Esophagus mucosa (tissue), 1 donor: ENCODE measurements at places on chromosomes 13 and 19. TPM values are rescaled to one million over a fixed set of nuclear protein-coding genes. Genes with fewer than 3 reads are reported as not detected.

DNA sequence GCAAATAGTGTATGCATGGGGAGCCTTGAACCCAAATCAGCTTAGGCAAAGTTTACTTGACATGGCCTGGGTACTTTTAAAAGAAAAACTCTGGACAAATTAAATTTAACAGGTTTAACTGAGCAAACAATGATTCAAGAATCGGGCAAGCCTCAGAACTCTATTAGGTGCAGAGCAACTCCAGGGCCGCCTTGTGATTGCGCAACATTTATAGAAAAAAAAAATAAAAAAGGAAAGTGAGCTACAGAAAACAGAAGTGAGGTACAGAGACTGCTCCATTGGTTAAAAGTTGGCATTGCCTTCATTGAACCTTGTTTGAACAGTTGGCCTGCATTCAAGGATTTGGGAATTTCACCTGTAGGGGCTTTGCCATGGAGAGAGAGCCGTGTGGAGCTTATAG lies 421.0 kb upstream of the TSHZ3 start:
- no peak for ATAC-seq

DNA sequence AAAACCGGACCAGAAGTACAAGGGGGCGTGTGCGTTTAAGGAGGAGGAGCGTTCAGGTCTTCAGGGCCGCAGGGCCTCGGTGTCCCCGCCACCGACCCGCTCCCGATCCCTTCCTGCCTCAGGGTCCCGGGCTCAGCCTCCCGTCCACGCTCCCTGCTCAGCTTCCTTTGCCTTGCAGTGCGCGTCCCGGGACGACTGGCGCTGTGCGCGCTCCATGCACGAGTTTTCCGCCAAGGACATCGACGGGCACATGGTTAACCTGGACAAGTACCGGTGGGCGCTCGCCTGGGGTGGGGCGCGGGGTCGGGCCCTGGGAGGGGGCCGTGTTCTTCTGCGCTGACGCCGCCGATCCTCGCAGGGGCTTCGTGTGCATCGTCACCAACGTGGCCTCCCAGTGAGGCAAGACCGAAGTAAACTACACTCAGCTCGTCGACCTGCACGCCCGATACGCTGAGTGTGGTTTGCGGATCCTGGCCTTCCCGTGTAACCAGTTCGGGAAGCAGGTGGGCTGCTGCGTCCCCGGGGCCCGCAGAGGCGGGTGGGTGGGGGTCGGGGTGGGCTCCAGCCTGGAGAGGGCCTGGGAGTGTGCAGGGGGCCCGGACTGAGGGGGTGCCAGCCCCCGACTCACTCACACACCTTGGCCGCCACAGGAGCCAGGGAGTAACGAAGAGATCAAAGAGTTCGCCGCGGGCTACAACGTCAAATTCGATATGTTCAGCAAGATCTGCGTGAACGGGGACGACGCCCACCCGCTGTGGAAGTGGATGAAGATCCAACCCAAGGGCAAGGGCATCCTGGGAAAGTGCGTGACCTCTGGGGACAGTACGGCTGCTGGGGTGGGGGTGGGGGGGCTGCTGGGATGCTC lies 1.4 kb downstream of the GPX4 start:
- no peak for ATAC-seq

GRCh38 chr13:40445557-40445990 lies 220.9 kb downstream of the FOXO1 start:
- ATAC-seq, result peak; percentile 99

DNA sequence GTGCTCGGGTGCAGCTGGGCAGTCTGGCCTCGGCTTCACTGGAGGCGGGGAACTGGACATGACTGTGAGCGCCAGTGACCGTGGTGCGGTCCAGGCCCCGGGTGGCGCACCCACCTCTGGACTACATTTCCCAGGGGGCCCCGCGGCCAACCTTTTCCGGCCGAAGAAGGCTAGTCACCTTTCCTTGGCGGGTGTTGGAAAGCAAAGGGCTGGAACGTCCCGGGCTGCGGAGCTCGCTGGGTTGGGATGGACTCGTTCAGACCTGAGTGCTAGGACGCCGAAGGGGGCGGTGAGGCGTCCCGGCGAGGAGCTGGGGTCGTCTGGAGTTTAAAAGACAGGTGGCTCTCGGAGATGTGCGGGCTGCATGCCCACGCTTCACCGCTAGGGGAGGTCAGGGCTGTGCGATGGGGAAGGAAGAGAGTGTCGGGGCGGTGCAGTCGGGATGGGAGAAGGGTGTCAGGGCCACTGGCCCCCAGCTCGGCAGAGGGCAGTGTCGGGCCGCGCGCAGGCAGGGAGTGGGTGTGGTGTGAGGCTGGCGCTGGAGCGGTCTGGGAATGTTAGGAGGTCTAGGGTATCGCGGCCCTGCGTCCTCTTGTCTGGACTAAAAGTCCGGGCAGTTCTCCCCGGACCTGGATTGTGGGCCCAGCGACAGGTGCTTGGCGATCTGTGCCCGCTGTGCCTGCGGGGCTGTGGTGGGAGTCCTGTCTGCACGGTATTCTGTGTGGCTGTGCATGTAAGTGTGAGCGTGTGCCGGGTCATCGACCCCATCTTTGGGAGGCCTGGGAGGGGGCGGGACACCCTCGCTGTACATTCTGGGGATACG lies 57.1 kb downstream of the ZNF568 start:
- peak; percentile 100 for ATAC-seq

DNA sequence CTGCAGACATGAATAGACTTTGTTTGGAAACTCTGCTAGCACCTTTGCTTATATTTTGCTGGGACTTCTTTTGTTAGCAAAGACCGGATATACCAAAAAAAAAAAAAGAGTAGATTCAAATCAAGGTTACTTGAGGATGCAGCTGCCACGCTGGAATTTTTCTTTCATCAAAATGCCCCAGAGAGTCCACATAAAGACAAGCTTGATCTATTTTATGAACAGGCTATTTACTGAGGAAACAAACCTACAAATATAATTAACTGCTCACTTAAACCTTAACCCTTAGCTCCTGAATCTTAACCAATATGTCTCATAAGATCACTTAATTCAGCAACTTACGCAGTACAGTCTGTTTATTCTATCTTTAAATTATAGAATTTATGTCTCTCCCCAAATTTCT lies 27.1 kb upstream of the DOCK9 start:
- no peak for ATAC-seq

DNA sequence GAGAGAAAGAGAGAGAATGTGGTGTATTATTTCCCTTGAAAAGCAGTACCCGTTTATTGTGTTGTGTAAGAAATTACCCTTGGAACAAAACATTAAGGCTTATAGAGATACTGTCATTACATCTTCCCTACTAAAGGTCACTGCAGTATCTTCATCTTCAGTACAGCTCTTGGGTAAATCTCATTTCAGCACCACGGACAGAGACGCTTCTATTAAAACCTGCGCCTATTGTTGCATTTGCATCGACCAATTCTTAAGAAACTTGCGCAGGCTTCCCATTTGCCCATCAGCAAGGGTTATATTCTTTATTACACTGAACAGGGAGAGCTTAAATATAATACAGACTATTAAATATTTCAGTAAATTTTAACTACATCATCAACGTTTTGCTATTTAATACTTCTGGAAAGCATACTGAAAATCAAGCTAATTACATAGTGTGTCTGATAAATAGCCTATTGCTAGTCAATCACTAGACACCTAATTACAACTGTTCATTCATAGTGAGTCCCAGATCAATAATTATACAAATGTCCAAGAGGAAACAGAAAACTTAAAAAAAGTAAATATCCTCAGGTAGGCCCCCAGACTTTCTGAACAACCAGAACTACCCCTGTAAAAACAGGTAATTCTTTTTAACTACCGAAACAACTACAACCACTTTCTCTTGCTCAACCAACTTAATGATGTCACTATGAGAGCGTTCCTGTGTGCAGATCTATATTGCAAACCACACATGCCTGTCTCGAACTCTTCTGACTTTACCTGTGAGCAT lies 350.6 kb downstream of the LIG4 start:
- ATAC-seq, result no peak

DNA sequence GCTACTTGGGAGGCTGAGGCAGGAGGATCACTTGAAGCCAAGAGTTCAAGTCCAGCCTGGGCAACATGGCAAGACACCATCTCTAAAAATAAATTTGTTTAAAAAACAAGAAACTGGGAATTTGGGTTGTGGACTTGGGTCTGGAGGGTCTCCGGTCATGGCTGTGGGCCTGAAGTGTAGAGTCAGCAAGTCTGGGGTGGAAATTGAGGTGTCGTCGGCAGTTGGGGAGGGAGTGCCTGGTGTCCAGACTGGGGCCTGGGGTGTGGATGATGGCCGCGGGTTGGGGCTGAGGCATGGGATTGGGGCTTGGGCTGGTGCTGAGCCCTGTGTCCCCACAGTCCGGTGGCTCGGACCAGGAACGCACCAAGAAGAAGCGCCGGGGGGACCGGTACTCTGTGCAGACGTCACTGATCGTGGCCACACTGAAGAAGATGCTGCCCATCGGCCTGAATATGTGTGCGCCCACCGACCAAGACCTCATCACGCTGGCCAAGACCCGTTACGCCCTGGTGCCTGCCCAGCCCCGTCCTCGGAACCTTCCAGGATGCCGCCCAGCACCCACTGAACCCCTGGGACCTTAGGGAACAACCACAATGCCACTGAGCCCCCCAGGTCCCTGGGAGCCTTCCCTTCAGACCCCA lies 91.6 kb downstream of the RYR1 start:
- ATAC-seq, result no peak

DNA sequence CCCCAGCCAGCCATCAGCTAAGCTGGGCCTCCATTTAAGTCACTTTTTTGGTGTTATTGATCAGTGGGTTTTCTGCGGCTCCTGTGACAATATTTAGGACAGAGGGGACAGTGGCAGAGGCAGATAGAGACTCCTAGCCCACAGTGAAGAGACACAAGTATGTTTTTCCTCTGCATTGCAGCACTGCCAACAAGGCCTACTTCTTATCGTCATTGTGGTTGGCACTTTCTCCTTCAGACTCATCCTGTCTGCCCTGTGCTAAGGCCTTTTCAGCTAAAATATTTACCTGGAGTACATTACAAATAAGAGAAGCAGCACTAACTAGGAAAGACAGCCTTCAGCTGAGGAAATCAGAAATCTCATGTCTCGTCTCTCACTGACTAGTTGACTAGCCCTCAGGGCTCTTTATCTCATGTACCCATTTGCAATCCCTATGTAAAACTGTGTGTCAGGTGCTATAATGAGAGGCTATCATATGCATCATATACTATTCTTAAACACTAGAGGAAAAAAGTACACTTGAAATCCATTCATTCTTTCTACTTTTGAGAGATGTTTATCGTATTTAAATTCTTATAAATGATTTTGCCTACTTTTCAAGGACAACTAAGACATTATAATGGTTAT lies 62.2 kb downstream of the ZAR1L start:
- no peak for ATAC-seq

DNA sequence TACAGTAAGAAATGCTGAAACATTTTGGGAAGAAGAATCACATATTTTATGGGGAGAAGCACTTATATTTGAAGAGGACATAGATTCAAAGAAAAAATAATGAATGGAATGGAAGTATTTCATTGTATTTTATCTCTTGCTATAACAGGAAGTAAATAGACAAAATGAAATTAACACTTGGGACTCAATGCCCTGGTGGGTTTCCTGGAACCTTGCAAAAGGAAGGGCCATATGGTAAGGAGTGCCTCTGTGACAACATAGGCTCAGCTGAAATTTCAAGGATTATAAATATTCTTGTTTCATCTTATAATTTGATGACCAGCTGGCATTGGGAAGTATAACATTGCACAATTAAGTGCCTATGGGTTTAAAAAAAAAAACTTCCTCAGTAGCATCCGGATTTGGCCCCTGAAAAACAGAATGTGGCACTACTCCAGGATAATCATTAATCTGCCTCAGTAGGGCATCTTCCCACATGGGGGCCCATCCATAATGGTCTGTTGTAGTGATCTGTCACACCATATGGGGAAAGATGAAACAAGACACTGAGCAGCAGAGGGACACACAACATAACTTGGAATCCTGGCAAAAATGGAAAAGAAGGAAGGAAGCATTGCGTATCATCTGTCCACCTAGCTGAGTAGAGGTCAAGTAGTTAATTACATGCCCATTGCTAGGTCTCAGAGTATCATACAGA lies 321.6 kb downstream of the NDFIP2 start:
- no peak for ATAC-seq

DNA sequence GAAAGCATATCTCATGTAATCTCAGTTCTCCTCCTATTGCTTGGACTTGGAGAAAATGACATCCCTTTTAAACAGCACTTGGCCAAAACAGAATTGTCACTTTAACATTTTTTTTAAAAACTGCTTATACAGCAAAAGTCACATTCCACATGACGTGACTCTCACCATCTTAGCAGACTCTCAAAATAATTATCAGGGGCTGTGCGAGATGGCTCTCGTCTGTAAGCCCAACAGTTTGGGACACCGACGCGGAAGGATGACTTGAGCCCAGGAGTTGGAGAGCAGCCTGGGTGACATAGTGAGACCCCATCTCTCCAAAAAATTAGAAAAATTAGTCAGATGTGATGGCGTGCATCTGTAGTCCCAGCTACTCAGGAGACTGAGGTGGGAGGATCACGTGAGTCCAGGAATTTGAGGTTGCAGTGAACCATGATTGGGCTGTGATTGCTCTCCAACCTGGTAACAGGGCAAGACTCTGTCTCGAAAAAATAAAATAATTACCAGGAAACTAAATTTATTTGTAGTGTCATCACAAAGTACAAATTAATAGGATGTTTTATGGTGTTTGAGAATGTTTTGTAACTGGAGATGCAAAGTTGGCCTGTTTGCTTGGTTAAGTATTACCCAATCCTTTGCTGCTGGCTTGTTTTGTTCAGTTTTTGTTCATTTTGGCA lies 8.8 kb downstream of the SAFB start:
- no peak for ATAC-seq

GRCh38 chr19:40739030-40739839 lies 11.0 kb downstream of the ACTMAP start:
- no peak for ATAC-seq

DNA sequence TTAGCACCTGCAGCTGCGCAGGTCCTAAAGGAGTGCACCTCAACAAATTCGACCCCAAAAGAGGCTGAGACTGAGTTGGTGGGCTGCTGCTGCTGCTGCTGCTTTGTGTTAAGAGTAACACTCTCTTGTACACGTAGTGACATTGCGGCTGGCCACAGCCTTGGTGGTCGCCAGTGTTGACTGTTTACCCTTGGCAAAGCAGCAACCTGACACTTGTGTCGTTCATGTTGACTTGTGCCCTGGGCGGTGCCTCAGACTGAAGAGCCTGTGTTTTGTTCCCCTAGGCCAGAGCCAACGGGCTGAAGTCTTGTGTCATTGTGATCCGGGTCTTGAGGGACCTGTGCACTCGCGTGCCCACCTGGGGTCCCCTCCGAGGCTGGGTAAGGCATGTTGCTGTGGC lies 22.4 kb upstream of the QTRT1 start:
- no peak for ATAC-seq

DNA sequence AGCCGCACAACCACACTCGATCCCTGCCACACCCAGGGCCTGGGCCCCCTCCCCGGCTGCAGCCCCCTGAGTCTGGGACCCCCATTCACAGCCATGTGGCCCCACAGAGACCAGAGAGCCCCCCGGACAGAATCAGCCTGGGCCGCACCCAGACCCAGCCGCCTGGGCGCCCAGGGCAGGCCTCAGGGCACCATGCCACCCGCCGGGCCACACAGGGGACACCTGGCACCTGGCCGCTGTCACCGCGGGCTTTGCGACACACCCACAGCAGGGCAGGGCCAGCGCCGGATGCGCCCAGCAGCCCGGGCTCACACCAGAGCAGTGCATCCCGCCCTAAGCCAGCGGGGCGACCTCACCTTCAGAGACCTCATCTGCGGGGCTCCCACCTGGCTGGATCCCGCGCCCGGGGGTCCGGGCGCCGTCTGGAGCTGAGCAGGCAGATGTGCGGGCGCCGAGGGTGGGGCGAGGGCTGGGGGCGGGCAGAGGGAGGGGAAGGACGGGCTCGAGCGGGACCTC lies 443 bp downstream of the TBXA2R start:
- peak; percentile 61 for ATAC-seq

WASF3 gene
- 2.0 TPM for total RNA-seq

ANKLE1 gene
- total RNA-seq, result 0.04 TPM

ZNF8 gene
- 2.9 TPM for total RNA-seq

IRGC gene
- total RNA-seq, result not detected

CGB2 gene
- total RNA-seq, result not detected
